HuH-7.5 (cell line): ENCODE measurements at places on chromosomes 7 and 10.

- no peak for DNase-seq
Observed at GRCh38 chr10:25758041-25758457, 176.0 kb upstream of the MYO3A start.

- no peak for DNase-seq
Observed at GRCh38 chr10:30877111-30877510, 154.6 kb downstream of the ZNF438 start.

DNA sequence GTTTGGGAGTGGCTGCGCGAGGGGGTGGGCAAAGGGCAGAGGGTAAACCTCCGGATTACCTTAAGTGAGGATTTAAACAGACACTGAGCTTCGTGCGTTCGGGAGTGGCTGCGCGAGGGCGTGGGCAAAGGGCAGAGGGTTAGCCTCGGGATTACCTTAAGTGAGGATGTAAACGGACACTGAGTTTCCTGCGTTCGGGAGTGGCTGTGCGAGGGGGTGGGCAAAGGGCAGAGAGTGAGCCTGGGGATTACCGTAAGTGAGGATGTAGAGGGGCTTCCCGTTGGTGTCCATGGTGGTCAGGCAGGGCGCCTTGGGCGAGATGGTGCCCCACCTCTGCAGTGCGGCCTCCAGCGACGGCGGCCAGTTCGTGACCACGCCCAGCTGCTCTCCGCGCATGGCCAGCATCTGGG lies 275.8 kb downstream of the DIP2C start:
- no peak for DNase-seq

- no peak for DNase-seq
Observed at GRCh38 chr10:93143281-93143680, 69.6 kb downstream of the CYP26A1 start.

GRCh38 chr10:5071411-5072198 lies 22.6 kb upstream of the AKR1C3 start:
- DNase-seq: peak; percentile 38

DNA sequence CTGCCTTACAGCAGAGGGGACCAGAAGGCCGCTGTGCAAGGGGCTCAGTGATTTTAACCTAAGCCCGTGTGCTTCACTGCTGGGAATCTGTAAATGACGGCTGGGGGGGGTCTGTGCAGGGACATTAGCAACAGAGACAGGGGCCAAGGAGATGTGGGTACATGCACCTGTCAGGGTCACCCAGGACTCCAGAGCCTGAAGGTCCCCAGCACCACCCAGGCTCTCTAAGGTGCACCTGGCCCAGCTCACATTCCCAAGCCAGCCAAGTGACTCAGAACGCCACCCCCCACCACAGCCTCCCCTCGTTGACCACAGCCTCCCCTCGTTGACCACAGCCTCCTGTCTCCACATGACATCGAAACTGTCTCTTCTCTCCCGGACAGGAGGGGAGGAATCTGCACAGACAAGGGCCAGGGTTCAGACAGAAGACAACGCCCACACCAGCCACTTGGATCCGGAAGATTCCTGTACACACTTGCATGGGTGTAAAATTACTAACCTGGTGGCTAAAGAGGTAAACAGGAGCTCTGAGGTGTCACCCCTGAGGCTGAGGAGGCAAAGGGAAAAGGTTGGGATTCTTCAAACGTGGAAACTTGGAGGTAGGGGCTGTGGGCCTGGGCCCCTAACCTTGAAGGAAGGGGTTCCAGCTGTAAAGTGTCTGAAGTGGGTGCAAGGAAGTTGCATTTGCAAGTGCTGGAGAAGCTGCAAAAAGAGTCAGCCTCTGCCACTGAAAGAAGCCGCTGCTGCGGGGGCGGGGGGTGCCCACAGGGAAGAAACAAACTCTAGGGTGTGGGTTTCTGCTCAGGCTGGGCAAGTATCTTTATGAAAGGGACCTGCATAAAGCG lies 27.0 kb downstream of the CALML3 start:
- no peak for DNase-seq

- no peak for DNase-seq
Observed at GRCh38 chr10:115854740-115855435, 418.1 kb downstream of the GFRA1 start.

GRCh38 chr10:9024210-9024609 lies 969.7 kb downstream of the GATA3 start:
- DNase-seq: no peak
